ENCODE measurements at places on chromosomes 1 and 21.

DNA sequence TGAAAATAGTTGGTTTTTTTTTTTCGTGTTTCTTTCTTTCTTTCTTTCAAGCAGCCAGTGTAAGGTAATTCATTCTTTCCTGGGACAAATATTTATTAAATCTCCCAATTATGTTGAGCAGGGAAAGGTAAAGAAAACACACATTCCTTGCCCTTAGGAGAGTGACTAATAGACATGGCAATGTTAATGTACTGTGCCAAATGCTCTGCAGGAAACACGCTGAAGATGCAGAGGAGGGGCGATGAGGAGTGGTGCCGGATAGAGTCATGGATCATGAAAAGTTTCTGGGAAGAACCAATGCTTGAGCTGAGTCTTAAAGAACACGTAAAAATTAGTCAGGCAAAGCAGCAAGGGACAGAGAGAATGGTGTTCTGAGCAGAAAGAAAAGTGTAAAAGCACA, 199.2 kb downstream of the DNM3 start:
- peak; percentile 80 for DNase-seq

GRCh38 chr1:182833271-182833670, 5.9 kb upstream of the DHX9 start:
- DNase-seq: peak; percentile 52

DNA sequence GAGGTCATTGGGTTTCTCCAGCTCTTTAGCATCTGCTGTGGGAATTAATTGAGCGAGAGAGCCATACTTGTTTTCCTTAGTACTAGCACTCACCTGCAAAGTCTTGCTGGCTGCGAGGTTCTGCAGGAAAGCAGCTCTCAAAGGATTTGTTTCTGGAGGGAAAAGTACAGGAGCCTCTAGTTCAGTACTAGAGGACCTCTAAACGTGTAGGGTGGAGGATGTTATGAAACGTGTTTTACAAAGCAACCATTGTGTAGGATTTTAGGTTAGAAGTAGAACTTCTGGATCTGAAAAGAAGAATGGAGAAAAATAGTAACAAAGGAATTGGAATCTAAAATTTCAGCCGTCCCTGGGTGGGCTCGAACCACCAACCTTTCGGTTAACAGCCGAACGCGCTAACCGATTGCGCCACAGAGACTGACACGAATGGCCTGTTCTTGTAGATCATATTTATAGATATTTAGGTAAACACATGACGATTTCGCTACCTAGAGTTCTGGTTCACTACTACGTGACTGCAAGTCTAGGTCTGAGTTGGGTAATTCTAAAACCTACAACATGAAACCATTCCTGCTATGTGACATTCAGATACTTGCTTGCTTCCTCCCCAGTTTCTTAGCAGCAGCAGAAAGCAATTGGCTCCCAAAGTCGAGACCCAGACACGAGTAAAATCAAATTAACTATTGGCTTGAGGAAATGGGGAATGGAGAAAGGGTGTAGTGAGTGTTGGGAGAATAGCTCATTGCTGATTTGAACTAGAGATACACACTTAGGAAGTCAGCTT, 60.2 kb upstream of the CFAP126 start:
- DNase-seq: peak; percentile 59

- no peak for DNase-seq
Measured at GRCh38 chr1:73029571-73029970, 747.2 kb upstream of the NEGR1 start.

- no peak for DNase-seq
Measured at GRCh38 chr1:15900662-15901279, 53.3 kb downstream of the SPEN start.

Data from A172 (cell line).